Right renal cortex interstitium (tissue), 3 donors: ENCODE measurements at places on chromosomes 6 and 20. TPM values are rescaled to one million over a fixed set of nuclear protein-coding genes. Genes with fewer than 3 reads are reported as not detected.
A peak's percentile ranks its signal among the peaks of the same experiment; 100 is the strongest.

The EYA2 gene
- 0.83 TPM for polyA plus RNA-seq

The OR2H1 gene
- not detected for polyA plus RNA-seq

The LAMA2 gene
- polyA plus RNA-seq = 48.2 TPM

The SLC16A10 gene
- 24.4 TPM for polyA plus RNA-seq

The ZNF391 gene
- polyA plus RNA-seq = 10.2 TPM

The RIPOR3 gene
- polyA plus RNA-seq = 6.4 TPM

The RBM24 gene
- 0.82 TPM for polyA plus RNA-seq

- peak; percentile 25 for DNase-seq
Observed at GRCh38 chr20:39986173-39986904, 702.7 kb downstream of the MAFB start.

GRCh38 chr6:163232015-163232523 is 182.4 kb upstream of the QKI start:
- no peak for DNase-seq

GRCh38 chr6:11430036-11430435 is 107.5 kb upstream of the TMEM170B start:
- DNase-seq = no peak

GRCh38 chr6:44833248-44833647 is 445.7 kb downstream of the CDC5L start:
- no peak for DNase-seq

GRCh38 chr6:80932359-80932758 is 820.1 kb downstream of the TENT5A start:
- no peak for DNase-seq

DNA sequence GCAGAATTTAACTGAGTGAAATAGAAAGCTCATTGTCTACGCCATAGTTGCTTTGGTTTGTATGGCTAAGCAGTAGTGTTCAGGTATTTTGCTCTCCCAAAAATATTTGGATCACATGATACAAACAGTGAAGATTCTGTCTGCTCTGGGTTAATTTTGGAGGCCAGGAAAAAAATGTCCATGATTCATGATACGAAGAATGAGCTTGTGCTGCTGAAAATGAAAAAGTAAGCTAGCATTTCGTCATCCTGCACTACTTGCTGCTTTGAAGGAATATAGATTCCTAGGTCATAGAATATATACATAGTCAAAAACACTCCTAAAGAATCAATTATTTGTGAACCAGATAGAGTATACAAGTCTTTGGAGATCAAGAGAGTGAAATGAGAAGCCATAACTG is 8.3 kb downstream of the WRNIP1 start:
- no peak for DNase-seq

- DNase-seq = no peak
Observed at GRCh38 chr6:56607111-56607752, 35.5 kb downstream of the DST start.

DNA sequence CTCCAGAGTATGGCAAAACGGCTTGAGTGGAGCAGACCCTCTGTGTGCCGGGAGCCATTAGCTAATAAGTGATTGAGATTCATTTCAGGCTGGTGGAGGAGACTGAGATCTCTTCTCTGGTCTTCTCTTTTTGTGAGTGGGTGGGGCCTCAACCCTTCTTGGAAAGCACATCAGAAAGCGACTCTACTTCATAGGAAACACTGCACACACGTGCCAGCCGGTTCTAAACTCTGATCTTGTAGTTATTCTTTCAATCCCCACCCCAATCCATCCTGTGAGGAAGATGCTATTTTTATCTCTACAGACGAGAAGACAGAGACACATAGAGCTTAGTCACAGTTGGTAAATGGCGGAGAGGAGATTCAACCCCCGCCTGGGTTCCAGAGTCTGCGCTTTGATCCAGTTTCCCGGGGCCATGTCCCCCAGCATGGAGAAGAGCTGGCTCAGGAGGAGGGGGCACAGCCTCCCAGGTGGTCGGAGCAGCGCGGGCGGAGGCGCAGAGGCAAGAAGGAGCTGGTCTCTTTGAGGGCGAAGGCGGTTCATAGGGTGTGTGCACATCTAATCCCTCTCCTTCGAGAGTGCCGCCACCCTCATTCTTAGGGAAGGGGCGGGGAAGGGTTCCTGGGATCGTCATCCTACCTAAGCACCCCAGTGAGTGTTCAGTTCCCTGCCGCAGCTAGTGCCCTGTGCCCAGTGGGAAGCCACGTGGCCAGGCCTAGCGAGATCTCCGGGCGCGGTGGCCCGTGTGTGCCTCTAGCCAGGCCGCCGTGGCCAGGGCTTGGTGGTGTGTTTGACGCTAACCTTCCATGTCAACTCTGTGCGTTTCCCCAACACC is 49.0 kb upstream of the TAGAP start:
- DNase-seq = no peak

DNA sequence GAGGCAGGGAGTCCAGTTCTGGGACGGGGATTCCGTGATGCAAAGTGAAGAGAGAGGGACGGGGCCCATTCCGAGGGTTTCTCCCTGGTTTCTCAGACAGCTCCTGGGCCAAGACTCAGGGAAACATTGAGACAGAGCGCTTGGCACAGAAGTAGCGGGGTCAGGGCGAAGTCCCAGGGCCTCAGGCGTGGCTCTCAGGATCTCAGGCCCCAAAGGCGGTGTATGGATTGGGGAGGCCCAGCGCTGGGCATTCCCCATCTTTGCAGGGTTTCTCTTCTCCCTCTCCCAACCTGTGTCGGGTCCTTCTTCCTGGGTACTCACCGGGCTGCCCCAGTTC is 35.9 kb upstream of the HLA-G start:
- DNase-seq = no peak

- DNase-seq = no peak
Observed at GRCh38 chr6:111852725-111853124, 20.5 kb downstream of the FYN start.

- no peak for DNase-seq
Observed at GRCh38 chr6:151118461-151119123, 121.2 kb upstream of the AKAP12 start.

GRCh38 chr6:170122651-170123050 is 168.2 kb downstream of the DLL1 start:
- DNase-seq = no peak

DNA sequence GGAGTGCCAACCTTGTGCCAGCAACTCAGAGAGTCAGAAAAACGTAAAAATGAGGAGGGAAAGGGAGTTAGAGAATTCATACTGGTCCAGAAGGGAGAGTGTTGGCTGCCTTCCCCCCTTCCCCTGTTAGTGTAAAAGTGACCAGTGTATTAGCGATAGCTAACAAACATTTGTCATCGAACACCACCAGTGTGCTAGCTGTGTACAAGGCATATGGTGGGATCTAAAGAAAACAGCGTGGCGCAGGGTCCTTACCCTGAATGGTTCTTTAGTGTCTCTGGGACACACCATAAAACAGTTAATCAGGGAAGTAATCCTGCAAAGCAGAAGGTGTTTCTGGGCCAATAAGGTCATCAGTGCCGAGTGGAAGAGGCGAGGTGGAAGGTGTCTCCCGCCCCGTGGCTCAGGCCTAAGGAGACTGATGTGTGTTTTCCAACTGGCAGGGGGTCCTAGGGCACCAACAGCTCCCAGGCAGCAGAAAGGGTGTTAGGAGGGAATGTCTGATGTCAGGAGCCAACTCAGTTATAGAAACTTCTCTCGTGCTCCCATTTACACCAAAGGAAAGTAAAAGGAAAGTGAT is 91.9 kb downstream of the TCP11 start:
- no peak for DNase-seq
